Stimulated activated CD8-positive, alpha-beta memory T cell treated with anti-CD3 and anti-CD28 coated beads, Interleukin-4, amount 100 ng/mL, for 4 hours (primary cell): ENCODE measurements at places on chromosomes 4 and X.

DNA sequence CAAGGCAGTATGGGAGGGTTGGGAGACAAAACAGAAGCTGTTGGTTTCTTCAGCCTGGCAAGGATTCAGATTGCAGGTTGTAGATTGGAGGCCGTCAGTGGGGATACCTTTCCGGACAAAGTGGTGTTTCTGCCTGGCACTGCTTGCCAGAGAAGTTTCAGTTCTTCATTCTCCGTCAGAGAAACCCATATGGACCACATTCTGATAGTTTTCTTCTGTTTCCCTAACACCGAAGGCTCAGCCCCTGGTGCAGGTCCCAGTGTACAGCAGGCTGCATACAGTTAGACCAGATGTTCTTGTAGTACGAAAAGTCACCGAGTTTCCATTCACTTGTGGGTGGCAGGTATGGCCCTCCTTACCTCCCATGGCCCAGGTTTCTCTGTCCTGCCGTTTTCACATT lies 107.3 kb downstream of the PTTG2 start:
- DNase-seq, result no peak

GRCh38 chr4:131091896-131092295 lies 1995.9 kb downstream of the C4orf33 start:
- no peak for DNase-seq

DNA sequence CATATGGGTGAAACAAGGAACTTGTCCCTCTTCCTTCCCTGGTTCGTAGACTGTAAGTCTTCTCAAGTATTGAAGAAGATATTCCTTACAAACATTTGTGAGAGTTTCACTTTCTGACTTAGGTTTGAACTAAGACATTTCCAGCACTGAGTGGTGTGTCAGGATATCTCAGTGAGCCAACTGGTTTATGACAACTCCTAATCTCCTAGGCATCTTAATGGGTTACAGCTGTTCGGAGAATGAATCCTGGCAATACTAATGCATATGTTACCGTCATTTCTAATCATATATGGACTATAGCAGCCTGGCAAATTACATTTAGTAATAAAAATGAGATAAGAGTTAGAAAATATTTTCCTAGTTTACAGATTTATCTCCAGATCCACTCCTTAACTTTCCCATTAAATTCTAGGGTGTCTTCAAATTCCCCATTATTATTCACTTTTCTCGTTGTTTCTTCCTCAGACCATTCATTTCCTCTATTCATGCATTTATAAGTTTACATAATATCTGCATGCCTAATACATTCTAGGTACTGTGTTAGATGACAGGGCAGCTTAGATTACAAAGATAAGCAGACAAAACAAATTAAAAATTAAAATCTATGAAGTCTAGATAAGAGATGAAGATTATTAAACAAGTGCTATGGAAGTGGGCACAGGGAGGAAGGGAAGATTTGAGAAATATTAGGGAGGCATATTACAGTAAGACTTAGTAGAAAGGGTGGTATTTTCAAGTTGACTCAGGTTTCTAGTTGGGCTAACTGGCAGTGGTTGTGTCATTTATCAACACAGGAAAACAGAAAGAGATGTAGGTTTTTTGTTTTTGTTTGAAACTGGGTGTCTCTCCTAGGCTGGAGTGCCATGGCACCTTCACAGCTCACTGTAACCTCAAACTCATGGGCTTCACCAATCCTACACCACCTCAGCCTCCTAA lies 173.9 kb downstream of the WDFY3 start:
- DNase-seq, result no peak

GRCh38 chr4:23161787-23162186 lies 469.1 kb downstream of the GBA3 start:
- no peak for DNase-seq

DNA sequence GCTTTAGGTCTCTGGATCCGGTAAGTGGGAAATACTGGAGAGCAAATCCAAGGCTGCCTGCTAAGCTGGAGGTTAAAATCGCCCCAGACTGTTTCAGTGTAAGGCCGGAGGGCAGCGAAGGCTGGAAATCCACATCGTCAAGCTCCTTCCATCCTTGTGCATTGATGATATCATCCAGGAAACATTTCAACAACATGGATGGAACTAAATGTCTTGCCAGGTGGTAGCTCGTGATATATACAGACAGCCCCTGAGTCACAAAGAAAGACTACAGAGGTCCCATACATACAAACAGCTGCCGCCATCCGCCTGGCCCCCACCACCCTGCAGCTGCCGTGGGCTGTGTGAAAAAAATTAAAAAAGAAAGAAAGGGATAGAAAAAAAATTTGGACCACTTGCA lies 148.9 kb upstream of the RBPJ start:
- no peak for DNase-seq

DNA sequence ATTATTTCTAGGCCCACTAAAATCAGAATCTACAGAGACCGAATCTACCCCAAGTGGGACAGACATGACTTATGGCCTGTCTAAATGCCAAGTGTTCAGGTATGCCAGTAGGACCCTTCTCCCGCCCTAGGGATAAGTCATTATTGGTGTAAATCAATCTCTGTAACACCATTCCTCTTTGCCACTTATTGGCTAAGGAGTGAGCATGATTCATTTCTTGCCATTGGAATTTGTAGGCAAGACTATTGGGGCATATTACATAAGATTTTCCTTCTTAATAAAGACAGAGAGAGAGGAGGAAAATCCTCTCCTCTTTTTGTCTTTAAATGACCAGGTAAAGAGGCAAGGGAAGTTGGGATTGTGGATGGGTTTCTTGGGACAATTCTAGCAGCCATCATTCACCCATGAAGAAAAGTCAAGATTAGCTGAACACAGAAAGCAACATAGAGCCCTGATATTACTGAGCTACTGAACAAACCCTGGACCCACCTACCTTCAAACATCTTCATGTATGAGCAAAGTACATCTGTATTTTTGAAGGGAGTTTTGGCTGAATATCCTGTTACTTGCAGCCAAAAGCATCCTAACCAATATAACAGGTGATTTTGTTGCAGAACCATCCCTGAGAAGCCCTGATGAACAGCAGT lies 2.6 kb downstream of the SLC9B2 start:
- DNase-seq, result no peak

GRCh38 chr4:108636246-108636645 lies 14.2 kb upstream of the OSTC start:
- no peak for DNase-seq

GRCh38 chr4:93912146-93912545 lies 83.6 kb downstream of the ATOH1 start:
- DNase-seq, result no peak

- no peak for DNase-seq
Measured at GRCh38 chrX:11580789-11581188, 84.9 kb downstream of the ARHGAP6 start.

DNA sequence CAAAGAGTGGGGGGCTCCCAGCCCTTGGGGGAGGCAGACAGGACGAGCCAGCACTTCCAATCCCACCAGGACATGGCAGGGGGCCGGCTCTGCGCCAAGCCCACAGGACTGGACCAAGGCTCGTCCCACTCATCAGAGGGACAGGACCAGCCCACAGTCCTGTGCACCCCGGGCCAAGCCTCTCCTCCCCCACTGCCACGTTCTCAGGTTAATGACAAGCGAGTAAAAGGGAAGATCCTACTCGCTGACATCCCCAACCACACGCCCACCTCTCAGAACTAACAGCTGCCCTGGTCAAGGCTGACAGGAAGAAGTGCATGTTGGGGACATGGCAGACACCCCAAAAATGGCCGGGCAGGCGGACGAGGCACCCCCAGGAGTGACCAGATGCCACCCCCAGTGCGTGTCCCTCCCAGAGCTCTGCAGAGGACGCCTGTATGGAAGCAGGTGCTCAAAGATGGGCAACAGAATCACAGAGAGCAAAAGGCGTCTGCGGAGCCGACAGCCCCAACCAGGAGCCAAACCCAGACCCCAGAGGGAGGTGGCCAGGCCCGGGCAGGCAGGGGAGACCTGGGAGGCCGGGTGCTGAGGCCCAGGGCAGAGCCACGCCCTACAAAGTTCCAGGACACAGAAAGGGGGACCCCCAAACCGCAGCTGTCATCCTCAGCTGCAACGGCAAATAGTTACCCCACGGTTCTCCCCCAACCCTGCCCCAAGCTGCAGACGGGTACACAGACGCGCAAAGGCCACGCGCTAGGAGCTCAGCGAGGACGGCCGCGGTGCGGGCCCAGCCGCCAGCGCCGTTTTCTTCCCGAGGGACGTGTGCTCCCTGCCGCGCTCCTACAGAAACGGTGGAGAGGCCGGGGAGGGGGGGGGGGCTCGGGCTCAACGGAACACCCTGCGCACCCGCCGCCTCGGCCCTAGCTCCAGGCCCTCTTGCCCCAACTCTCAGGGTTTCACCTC lies 1.7 kb downstream of the CTBP1 start:
- DNase-seq, result no peak

DNA sequence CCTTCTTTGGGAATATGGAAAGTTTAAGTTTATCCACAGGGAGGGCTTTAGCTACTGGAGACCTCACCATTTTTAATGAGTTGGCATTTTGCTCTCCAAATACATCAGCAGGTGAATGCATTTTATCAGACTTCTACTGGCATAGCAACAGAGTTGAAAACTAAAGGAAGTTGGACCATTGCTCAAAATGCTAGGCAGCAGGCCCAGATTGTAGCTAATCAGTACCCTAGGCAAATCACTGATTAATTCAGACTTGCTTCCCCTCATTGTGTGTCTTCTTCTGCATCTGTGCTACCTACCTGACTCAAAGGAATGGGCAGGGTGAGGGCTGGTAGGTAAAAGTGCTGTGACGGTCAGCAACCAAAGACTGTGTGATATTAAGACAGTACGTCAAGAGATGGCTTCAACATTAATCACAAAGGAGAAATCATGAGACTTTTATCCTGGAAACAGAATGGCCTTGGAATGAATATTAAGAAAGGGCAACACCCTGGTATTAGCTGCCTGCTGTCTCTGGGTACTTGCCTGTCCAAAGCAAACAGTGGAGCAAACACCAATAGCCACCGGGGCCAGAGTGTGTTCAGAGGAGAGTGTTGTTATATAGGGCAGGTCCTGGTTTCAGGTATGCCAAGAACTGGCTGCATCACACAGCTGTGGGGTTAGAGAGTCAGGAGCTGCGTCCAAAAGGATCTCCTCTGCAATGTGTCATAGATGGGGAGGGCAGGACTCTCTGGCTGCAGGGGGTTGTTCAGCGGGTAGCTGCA lies 17.1 kb upstream of the SMIM20 start:
- DNase-seq, result no peak

GRCh38 chrX:109619771-109620170 lies 5.2 kb downstream of the KCNE5 start:
- no peak for DNase-seq

- no peak for DNase-seq
Measured at GRCh38 chrX:24682739-24683432, 10.8 kb upstream of the POLA1 start.

DNA sequence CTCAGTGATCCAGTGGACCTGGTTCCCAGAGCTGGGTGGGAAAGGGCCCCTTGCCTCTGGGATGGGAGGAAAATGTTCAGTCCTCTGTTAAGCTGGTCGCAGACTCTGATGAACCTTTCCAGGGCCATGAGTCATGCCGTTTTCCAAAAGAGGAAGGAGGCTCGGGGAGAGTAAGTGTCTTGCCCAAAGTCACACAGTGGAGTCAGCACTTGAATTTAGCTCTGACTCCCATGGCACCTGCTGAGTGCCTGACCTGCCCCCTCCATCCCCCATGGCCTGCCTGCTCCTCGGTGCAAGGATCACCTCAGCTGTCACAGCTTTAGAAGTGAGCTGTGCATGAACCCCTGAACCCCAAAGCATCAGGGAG lies 14.0 kb upstream of the KIAA0232 start:
- DNase-seq, result no peak

DNA sequence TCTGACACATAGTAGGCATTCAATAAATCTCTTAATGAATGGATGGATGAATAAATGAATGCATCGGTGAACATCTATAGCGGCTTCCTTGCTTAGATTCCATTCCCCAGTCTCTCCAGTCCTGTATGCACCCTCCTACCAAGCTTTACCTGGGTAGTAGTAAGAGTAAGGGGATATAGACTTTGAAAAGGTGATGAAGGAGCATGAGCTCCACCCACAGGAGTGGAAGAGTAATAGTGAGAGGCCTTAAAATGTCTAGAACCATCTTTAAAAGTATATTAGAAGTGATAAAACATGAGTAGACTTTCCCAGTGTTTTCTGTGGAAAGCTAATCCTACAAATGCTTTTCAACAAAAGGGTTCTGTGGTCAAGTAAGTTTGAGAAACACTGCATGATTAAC lies 35.5 kb upstream of the GPC3 start:
- DNase-seq, result no peak

GRCh38 chr4:96305030-96305429 lies 465.1 kb downstream of the PDHA2 start:
- DNase-seq, result no peak

DNA sequence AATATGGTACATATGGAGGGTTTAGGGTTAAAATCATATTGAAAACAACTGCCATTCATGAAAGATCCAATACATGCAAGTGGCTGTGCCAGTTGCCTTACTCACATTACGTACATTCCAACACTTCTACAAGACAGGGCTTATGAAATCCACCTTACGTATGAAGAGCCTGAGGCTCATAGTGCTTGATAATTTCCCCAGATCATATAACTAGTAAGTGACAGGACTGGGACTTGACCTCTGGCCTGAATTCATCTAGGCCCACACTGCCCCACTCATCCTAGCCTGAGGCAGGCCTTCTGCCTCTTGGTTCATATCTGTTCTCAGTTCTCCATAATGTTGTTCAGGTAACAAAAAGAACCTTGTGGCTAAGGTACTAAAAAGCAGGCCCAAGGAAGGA lies 226.3 kb downstream of the FGF13 start:
- DNase-seq, result no peak

GRCh38 chrX:940691-941090 lies 271.8 kb downstream of the CRLF2 start:
- DNase-seq, result no peak

DNA sequence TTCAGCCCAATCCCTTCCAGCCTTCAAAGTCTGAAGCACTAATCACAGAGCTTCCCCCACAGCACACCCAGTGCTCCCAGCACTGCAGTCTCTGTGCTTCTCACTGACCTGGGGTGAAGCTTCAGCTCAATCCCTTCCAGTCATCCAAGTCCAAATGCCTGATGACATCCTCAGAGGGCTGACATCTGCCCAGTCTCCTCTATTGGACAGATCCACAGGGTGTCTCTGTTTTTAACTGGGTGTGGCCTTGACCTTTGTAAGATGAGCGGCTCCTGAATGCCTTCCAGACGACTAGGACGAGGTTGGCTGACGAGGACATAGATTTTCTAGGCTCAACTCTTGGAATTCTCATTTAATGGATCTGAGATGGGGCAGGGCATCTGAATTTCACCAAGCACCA lies 7.6 kb upstream of the SLC2A9 start:
- no peak for DNase-seq

- DNase-seq, result no peak
Measured at GRCh38 chr4:41287005-41287404, 30.3 kb downstream of the UCHL1 start.

GRCh38 chr4:82839624-82840023 lies 41.0 kb upstream of the SCD5 start:
- DNase-seq, result no peak

GRCh38 chrX:31506360-31506759 lies 434.5 kb upstream of the FTHL17 start:
- DNase-seq, result no peak

DNA sequence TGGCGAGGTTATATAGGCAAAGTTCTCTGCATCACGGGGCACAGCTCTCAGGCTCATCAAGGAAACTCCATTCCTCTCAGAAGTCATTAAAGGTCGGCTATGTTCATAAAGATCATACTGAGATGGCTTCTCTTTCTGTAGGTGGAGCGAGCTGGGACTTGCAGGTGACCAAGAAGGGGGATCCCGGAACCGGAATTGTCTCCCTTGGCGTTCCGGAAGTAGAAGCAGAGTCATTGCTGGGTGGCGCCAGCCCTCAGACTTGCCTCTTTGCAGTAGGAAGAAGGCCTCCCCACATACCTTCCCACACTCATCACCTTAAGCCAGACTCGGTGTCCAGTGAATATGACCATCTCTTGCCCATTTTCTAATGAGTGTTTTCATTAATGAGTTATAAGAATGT lies 17.9 kb upstream of the HPGD start:
- DNase-seq, result no peak
